Neural crest cell (in vitro differentiated cells): ENCODE measurements at places on chromosomes 13 and 19.

DNA sequence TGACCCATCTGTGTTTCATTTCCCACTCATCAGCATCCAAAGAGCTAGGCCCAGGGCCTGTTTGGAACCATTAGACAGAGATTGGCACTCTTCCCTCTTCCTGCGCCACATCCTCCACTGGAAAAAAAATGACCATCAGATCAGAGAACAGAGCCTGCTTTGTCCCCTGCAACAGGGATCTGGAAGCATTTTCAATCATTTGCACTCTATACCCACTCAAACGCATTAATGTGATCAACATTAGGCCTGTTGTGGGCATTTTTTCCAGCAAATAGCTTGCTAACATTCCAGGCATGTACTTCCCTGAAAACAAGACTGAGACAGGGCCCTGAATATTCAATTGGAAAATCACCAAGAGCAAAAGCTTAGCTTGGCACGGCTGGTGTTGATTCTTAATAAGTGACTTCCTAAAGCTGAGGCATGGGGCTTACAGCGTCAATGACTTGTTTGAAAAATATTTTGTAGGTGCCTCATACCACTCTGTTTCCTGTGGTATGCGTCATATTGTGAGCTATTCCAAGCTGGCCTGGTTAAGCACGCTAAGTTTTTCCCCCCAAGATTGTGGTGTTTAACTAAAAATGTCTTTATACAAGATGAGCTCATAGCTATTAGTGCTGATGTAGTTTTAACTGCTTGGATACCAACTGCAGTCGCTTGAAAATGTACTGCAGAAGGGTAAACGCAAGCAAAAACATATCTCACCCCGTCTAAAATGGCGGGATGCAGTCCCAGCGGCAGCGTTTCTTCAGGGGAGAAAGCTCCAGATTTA is 404.4 kb downstream of the SPRY2 start:
- no peak for DNase-seq

GRCh38 chr19:53192771-53193534 is at the start of gene ZNF665:
TSS of gene ZNF665 (minus strand) at chr19:53193358. CDS start at chr19:53182898, 10,460 bp downstream.
- peak; percentile 67 for DNase-seq

GRCh38 chr13:78420814-78421213 is 182.5 kb downstream of the POU4F1 start:
- DNase-seq: no peak

DNA sequence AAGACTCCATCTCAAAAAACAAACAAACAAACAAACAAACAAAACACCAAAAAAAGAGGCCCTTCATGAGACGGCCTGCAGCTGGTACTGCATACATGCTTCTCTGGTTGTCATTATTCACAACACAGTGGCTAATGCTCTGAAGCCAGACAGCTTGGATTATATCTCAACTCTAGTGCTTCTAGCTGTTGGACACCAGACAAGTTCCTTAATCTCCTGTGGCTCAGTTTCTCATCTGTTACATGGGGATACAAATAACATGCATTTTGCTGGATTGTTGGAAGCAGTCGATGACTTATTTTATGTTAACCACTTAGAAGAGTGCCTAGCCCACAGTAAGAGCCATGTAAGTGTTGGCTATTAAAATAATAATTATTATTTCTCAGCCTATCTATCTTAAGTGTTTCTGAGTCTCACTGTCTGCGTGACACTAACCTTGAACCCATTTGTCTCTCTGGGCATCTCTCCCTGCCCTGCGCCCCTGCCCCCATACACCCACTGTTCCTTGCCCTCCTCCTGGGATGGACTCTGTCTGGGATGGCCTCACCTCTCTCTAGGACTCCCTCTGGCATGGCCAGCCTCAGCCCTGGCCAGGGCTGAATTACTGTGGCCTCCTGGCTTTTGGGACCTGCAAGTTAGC is 3.1 kb upstream of the JUNB start:
- DNase-seq: no peak

DNA sequence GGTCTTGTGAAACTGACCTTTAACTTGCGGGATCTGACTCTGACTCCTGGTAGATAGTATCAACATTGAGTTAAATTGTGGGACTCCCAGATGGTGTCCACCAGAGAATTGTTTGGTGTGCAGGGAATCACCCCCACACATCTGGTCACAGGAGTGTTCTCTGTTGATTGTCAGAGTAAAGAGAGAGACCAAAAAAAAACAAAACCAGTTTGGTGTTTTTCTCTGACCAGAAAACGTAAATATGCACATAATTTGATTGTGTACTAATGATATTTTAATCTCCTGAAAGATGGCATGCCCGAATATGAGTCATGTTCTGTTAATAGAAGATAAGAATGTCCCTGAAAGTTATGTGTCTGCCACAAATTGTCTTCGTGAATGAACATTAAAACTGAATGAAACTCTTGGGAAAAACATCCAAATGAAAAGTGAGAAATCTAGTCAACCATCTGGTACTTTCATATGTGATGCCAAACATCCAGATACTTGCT is 118.5 kb upstream of the GPC6 start:
- DNase-seq: no peak

- DNase-seq: no peak
These were observed 498.1 kb downstream of the KLF5 start for GRCh38 chr13:73556902-73557301.

DNA sequence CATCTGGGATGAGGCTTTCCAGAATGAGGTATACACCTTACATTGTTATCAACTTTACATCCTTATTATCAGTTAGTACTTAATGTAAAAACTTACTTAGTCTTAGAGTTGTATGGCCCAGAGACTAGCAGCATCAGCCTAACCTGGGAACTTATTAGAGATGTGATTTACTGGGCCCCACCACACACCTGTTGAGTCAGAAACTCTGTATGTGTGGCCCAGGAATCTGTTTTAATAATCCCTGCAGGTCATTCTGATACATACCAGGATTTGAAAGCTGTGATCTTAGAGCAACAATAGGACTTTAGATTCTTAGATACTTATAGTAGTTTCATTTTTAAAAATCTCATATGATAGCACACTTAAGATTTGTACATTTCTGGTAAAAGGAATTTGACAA is 17.4 kb downstream of the FNDC3A start:
- no peak for DNase-seq

- DNase-seq: no peak
These were observed 17.5 kb downstream of the SLC1A6 start for GRCh38 chr19:14961956-14962685.

- DNase-seq: no peak
These were observed 27.5 kb downstream of the RASA3 start for GRCh38 chr13:114104655-114105520.
